ENCODE measurements at places on chromosomes 4 and X. TPM values are rescaled to one million over a fixed set of nuclear protein-coding genes. Genes with fewer than 3 reads are reported as not detected.

The NIPAL1 gene
- total RNA-seq: under 0.01 TPM

The SPANXA1 gene
- not detected for total RNA-seq

The TENM3 gene
- total RNA-seq: 3.6 TPM

The PPARGC1A gene
- total RNA-seq: 4.4 TPM

The RBM47 gene
- total RNA-seq: 1.8 TPM

The PRIMPOL gene
- total RNA-seq: 22.3 TPM

The ZNF718 gene
- total RNA-seq: 4.8 TPM

The ZCCHC12 gene
- total RNA-seq: under 0.01 TPM

The TASL gene
- not detected for total RNA-seq

The UBA1 gene
- 75.2 TPM for total RNA-seq

The SLITRK4 gene
- total RNA-seq: 0.99 TPM

Data from fibroblast of lung (primary cell).